Activated CD4-positive, CD25-positive, alpha-beta regulatory T cell (primary cell): ENCODE measurements at places on chromosomes 12 and 14.

DNA sequence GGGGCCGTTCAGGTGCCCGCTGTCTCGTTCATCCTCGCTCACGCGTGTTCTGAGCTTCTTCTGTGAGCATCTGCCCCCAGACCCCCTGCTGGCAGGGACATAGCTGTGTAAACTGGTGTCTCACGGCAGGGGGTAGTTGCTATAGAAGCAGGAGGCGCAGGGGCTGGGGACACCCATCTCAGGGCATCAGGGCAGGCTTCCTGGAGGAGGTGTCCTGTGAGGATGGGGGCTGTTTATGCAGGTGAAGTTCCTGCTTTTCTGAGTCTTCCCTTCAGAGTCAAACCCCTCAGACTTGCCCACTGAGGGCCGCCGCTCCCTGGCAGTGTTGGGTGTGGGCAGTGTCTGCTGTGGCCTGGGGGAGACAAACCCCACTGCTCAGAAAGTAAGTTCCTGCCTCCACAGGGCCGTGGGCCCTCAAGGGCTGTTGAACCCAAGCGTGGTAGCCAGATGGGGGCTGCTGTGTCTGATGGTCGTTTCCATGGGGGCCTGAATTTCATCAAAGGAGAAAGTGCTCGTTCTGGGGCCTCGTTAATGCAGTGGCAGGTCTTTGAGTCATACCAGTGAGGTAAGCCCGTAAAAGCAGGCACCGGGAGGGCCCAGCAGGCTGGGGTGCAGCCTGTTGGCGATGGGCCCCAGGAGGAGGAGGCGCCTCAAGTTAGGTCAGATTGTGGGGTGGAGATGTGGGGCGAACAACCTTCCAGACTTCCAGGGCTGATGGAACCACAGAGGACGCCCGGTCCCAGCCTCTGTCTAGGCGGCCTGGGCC lies 23.4 kb downstream of the KIF26A start:
- DNase-seq: no peak

DNA sequence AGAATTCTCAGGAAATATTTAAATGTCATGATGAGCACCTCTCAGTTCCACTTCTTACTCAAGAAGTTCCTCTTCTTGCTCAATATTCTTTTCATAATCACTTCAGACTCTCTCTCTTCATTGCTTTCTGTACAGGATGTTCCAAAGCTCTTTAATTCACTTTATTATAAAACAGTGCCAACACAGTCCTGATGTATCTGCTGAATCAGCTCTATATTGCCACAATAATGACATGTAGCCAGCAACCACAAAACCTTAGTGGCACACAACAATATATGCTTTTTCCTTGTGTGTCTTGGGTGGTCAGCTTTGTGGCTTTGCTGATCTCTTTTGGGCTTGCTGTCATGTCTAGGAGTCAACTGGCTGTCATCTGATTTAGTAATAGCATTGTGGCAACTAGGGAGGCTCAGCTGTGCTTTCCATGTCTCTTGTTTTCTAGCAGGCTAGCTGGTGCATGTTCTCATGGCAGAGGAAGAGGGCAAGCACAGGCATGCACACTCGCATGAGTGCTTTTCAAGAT lies 52.8 kb upstream of the SLC2A13 start:
- no peak for DNase-seq

DNA sequence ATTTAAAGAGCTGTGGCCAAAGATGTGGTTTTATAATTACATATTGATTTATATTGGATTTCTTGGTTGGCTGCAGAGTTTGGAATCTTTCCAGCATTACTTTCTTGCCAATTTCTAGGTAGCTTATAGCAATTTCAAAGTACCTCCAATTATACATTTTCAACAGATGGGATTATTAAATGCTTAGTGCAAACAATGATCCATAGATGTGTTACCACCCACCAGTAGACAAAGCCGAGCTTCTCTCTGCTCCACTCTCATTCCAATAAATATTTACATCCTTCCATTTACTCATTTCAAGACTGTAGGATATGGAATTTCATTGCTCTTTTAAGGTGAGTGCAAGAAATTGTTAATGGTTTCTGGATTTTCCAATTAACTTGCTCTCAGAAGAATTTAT lies 21.6 kb upstream of the TMCC3 start:
- no peak for DNase-seq

DNA sequence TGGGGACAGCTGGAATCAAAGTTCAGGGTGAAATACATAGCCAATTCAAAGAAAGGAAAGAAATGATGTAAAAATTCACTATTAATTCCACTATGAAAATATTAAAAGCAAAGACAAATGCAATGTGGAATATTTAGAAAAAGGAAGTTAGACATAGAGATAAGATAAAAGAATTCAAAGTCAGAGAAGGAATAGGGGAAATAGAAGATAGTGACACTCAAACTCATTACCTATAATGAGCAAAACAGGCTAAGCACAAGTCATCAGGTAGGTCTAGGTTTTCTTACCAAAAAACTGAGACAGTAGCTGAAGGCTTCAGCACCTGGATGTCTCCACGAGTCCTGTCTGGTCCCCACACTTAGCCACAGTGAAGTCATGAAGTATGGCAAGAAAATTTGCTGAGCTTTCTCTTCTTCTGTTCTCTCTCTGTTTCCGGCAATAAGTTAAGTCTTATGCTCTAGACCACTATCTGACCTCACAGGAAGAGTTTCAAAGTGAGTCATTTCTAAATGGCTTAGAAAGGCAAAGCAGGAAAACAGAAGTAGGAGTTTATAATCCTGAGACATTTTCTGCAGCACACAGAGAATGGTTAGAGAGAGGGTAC lies at the start of gene C3AR1:
C3AR1 (minus strand) TSS at position 369 of the 604 bp plus-strand sequence. CDS start 6,174 bp downstream, outside the sequence.
- no peak for DNase-seq

DNA sequence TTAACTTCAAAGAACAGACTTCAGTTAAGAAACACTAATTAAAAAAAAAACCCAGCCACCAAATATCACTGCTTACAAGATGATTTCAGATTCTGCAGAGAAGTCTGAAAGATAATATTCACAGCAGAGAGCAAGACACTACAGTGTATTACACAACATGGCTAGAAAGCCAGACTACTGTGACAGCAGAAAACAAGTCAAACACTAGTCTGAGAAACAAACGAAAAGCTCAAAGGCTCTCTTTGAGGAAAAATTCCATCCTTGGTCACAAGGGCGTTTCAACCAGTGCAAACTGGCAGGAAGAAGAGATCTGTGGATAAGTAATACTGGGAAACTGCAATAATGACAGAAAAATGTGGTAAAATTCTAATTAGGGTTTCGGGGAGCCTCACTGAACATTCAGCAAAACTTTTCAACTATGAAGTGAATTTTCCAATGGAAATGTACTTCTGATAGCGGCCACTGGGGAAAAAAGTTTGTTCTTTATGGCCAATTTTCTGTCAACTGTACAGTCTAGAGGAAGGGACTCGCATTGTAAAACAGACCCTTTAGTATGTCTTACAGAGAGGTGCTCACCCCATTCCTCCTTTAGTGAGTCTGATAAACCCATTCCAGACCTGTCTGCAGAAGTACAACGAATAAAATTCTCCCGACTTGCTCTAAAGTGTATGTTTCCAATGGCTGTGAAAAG lies 50.4 kb downstream of the ACADS start:
- no peak for DNase-seq

DNA sequence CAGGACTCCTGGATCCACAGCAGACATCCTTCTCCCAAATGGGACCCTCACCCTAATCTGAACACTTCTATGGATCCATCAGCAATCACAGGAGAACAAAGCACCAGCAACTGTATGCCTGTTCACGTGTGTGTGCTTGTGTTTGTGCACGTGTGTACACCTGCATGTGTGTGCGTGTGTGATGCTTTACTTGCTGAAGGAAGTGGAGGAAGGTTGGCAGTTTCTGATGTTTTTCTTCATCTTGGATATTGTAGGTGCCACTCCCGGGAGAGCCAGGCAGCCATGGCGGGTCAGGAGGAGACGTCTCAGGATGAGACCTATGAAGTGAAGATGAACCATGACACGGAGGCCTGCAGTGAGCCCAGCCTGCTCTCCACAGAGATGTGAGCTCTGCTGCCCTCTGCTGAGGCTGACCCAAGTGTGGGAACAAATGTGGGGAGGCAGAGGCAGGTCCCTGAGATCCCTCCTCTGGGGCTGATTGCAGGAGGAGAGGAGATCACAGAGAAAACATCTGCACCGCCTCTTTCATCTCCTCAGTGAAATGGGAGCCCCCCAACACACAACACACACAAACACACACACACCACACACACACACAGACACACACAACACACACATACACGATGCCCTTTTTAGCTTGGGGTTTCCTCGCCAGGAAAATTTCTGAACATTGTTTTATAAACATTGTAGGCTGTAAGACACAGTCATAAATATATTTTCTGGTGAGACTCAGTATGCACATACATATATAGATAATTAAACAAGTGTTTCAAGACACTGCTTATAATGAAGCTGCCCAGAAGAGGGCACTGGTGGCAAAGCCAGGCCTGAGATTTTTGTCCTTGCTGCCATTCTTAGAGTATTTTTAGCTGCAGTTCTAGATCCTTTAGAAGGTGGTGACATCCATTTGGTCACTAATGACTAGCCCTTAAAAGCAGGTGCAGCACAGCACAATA lies 112.2 kb upstream of the FKBP4 start:
- DNase-seq: no peak

GRCh38 chr14:52031781-52032180 lies 37.1 kb downstream of the NID2 start:
- no peak for DNase-seq

- no peak for DNase-seq
Measured at GRCh38 chr14:53668897-53669296, 287.7 kb downstream of the BMP4 start.

DNA sequence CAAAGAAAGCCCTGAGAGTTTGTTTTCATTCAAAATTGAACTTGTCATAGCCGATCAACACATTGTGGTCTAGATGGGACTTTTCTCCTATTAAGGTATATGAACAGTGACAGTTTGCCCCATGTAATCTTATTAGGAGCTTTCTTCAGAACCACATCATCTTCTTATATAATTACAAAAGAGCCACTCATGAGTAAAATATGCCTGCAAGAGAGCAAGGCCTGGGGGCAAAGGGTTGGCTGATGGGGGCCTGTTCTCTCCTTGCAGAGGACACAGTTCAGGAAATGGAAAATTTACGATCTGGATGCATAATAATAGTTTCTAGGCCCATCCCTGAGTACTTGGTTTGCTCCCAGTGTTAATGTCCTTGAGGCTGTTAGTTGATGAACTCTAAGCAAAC lies 87.8 kb downstream of the FLRT2 start:
- no peak for DNase-seq

DNA sequence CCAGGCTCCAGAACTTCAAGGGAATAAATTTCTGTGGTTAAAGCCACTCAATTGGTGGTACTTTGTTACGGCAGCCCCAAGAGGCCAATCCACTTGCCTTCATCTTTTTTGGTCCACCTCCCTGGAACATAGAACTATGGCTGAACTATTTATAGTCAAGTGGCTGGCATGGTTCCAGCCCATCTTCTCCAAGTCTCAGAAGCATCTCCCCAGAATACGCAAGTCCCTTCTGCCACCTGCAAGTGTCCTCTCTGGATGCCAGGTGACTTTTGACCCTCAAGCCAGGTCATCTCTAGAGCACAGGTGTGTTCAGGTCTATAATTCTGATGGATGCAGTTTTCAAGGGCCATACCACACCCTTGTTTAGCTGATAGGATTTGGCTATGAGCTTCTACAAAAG lies 371.5 kb downstream of the AACS start:
- DNase-seq: no peak

DNA sequence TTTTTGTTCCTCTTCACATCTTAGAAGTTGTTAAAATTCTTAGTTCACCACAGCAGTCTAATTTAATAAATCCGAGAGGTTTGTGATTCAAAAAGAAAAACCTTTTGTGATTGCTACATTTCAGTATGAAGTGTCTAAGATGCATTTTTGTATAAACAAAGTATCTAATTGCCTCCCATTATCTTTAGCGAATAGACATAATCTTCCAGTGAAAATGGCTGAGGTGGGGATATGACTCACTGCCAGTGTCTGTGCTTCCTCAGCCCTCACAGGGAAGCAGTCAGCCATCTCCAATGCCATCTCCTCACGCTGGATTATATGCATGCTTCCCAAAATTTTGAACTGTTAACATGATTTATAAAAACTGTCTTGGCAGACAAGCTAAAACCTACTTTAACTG lies 7.6 kb downstream of the GCH1 start:
- no peak for DNase-seq

DNA sequence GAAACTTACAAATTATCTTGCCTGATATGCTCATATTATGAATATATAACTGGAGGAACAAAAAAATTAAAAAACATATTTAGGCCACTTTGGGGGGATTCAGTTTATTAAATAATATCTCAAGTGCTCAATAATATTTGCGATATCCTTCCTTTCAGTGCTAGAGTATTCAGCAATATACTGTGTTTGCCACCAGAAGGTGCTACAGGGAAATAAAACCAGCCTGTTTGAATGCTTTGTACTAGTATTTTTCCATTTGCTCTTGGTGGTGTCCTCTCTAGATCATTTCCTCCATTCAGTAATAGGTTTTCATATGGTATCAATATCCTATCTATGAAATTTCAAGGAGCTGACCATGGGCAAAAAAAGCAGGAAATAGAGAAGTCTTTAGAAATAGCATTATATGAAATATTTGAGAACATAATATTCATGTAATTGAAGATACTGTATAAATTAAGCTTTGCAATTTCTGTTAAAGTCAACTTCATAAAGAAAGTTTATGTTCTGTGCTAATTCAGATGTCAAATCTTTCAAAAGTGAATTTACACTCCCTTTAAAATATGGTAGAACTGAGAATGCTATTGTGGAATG lies 106.2 kb upstream of the NAV3 start:
- no peak for DNase-seq

DNA sequence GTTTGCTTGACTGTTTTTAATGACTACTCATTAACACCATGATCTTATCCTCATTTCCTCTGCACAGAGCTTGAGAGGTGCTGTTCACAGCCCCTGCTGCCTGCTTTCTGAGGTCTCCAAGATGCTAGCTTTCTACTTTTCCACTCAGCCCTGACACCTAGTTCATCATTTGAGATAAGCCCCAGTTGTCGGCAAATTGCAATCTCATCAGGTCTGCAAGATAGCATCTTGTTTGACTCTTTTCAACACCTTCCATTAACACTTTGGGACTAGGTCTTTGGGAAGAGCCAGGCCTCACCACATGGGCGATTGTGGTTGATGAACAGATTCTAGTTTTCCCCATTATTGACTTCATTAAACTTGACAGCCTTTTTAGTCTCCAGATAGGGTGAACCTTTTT lies 904.8 kb downstream of the DIO2 start:
- no peak for DNase-seq

DNA sequence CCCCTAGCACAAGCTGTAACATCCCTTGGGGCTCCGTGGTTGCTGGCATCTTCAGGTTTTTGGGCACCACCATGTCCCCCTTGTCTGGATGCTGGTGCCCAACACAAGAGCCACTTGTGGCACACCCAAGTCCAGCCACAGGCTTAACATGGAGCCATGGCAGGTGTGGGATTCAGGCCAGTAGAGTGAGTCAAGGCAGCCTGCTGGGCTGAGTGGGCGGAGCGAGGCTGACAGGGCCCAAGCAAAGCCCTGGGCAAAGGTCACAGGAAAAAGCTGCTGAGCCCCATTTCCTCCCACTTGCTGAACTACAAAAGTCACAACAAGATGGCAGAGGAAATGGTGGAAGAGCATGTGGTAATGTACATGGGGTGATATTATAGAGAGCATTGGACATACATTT lies 950.7 kb upstream of the FLRT2 start:
- DNase-seq: no peak
